ENCODE measurements at places on chromosomes 1 and 21. TPM values are rescaled to one million over a fixed set of nuclear protein-coding genes. Genes with fewer than 3 reads are reported as not detected.

GRCh38 chr1:12438349-12438924 is 179.6 kb downstream of the DHRS3 start:
- DNase-seq: no peak

- no peak for DNase-seq
Observed at GRCh38 chr1:161388639-161389038, 21.0 kb upstream of the CFAP126 start.

GRCh38 chr1:173917149-173917548 is at the start of gene SERPINC1:
Gene SERPINC1 (minus strand): TSS chr1:173917327. CDS start chr1:173917259, 68 bp downstream.
- DNase-seq: no peak

- DNase-seq: peak; percentile 7
Observed at GRCh38 chr1:226223157-226223785, at the start of gene MIXL1. Gene MIXL1 (plus strand): TSS chr1:226223664. CDS start chr1:226223682, 18 bp downstream.

- DNase-seq: no peak
Observed at GRCh38 chr1:45969866-45970265, 162.6 kb downstream of the PIK3R3 start.

- DNase-seq: no peak
Observed at GRCh38 chr1:228362141-228362883, 44.3 kb downstream of the TRIM11 start.

DNA sequence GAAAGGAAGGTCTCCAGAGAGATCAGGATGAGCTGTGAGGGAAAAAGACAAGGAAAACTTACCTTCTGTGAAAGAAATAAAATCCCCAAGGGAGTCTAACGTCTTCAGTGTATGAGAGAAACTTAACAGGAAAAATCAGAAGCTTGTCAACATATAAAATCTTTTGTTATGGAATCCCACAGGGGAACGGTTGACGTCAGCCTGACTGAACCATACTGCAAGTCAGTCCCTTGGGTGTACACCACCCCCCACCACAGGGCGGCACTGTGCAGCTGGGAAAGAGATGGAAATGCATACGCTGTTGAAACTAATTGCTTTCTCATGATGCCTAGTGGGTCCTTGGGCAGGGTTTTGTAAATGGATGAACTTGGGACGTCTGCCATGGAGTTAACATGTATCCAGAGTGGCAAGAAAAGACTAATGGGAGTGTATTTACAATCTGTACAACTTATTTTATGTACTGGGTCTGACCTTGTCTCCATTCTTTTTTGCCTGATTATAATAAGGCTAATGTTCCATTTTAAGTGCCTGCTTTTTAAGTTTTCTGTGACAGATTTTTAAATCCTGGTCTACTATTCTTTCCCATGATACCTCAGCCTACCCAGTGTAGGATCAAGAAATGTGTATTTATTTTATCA is 22.7 kb downstream of the UTP25 start:
- DNase-seq: peak; percentile 8

GRCh38 chr1:28886731-28887418 is 27.5 kb upstream of the EPB41 start:
- peak; percentile 81 for DNase-seq

DNA sequence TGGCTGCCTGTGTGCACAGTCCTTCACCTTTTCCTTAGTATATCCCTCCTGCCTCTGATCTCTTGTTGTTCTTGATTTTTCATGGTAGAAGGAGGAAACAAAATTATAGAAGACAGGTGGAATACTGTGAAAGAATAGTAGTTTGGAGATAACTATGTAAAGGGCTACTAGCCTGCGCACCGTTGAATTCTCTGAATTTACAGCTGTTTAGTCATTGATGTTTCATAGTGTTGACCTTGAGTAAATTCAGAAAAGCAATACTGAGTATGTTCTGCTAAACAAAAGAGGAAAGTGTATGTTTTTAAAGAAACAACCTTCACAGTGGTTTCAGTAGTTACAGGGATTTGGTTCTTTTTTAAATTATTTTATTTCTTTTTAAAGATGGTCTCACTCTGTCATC is 18.1 kb downstream of the CAMTA1 start:
- no peak for DNase-seq

- no peak for DNase-seq
Observed at GRCh38 chr1:56459260-56459659, 120.1 kb downstream of the PLPP3 start.

- DNase-seq: no peak
Observed at GRCh38 chr1:221777431-221778072, 35.7 kb upstream of the DUSP10 start.

DNA sequence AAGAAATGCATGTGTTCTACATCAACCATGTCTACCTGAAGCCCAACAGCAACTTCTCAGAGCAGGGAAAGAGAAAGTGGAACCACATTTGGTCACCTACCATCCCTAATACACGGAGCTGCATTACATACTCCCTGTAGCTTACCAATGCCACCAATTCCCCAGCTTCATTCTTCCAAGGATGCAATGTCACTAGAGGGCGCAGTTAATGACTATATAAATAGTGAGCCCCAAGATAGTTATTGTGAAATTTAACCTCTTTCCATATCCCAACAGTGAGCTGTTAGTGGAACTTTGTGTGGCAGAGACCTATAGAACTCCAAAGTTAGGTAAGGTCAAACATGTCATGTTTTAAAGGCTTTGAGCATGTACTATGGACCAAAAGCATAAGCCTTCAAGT is 618.3 kb downstream of the SMYD3 start:
- DNase-seq: no peak

- DNase-seq: no peak
Observed at GRCh38 chr1:5611851-5612250, 380.4 kb downstream of the NPHP4 start.

DNA sequence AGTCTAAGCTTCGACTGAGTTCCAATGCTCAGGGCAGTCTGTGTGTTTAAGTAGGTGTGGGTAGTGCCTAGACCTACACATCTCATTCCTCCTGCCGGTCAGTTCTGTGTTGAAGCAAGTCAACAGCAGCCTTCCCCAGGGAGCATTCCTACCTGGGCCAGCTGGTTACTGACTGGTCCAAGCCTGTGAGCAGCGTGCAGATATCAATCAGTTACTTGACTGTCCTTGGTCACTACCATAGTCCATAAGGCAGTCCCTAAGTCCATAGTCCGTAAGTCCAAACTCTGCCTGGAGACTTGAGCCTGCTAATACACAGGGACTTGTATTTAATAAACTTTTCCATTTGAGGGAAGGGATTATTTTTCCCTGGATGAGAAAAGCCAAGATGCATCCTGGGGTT is 171.9 kb downstream of the PGBD5 start:
- no peak for DNase-seq

- no peak for DNase-seq
Observed at GRCh38 chr1:199529324-199529723, 498.2 kb upstream of the NR5A2 start.

- no peak for DNase-seq
Observed at GRCh38 chr1:106831511-106831910, 225.0 kb upstream of the PRMT6 start.

DNA sequence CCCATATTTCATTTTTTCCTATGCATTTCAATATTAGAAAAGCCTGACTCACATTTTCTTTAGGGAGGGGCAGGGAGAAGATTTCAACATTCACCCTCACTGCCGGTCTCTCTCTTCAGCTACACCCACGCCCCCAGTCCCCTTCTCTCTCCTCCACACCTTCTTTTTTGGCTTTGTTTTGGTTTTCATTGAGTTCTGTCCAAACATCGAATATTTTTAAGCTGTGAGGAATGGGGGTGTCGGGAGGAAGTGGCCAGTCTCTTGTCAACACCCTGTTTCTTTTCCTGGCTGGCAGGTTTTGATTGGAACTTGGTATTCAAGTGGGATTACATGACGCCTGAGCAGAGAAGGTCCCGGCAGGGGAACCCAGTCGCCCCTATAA is 177.3 kb downstream of the PGBD5 start:
- DNase-seq: no peak

DNA sequence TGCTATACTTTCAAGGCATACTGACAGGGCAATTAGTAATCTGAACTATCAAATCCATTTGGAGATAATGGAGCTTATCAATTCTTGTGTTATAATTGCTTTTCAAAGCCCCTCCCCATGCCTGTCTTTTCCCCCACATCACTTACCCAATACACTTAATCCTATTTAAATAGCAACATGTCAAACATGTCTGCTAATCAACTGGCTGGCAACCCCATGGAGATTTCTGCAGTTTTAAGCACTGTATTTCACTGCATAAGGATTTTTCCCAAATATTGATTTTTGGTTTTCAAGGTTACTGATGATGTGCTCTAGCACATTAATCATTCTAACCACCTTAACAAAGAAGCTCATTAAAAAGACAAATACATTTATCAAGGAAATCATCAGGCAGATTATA is 800.3 kb downstream of the PLA2G4A start:
- DNase-seq: no peak

DNA sequence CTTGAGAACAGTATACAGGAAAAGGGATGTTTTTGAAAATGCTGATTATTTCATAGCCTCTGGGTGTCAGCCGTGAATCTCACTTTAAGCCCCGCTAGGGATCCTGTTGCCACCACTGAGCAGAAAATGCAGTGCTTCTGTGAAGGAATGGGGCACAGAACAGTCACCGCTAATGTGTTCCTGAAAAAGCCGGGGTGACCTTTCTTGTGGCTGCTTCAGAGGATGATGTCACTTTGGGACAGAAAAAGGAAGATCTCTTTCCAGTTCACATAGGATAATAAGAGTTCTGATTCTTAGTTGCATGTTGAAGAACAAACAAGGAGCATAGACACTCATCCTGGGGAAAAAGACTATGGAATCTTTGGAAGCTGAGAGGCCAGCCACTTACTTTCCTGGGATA is 349.6 kb downstream of the DISC1 start:
- no peak for DNase-seq

DNA sequence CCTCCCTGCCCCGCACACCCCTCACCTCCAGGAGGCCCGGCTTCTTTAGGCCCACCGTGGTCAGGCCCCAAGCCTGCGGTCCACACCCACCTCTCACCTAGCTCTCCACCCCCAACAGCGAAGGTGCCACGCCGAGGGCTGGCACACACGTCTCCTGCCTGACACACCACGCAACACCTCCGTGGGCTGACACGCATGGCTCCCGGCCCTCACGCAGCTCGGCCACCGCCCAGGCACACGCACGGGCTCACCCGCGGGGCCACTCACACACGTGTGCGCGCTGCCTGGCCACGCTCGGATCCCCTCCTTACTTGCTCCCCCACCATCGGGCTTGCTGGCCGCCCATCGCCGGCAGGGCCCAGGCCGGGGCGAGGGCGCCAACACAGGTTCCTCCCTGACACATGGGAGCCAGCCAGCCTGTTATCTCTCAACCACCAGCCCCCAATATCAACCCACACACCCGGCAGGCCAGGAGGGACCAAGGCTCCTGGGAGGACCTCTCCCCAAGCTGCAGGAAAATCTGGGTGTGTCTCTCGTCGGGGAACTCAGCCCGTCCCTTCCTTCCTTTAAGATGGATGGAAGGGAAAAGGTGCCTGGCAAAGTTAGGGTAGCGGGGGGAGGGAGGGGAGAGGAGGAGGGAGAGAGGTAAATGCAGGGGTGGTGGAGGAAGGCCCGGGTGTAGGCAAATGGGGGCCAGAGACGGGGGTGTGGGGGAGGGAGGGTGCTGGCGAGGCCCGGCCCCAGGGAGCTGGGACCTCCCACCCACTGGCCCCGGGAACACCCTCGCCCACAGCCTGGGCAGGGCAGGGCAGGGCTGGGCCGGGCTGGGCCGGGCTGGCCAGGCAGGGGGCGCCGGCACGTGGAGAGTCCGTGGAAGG is 546 bp downstream of the ELOVL1 start:
- DNase-seq: peak; percentile 30

GRCh38 chr1:237105826-237106225 is 63.8 kb downstream of the RYR2 start:
- no peak for DNase-seq

DNA sequence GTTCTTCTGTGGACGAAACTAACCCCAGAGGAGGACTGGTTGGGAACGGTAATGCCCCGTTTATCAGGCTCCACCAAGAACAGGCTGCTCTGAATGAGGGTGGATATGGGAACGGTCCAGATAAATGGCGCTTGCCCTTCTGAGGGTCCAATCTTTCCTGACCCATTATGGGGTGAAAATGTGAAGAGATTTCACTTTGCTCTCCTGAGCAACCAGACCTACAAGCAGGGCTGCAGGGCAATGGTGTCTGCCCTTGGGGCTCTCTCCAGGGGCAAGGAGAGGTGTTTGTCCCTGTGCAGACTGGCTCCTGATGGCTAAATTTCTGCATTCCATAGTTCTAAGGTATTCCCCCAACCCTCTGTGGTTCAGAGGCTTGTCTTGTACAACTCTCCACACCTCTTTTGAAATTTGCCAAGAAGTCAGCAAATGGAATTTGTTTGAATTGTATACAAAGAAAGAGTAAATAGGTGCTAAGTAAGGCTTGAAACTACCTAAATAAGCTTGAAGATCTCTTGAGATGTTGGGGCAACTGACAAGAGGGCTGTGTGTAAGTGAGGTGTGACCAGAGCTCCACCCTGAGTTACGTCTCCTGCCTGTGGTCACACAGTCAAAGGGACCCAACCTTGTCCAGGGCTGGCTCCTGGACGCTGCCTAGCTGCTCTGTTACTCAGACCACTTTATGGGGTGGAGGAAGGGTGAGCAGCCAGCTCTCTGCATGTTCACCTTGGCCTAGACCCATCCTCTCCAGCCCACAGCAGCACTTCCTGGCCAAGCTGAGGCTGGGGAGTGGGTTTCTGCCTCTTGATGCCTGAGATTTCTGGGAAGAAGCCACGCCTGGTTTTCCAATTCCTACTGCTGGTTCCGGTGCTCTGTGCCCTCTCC is 24.8 kb downstream of the SLC2A1 start:
- no peak for DNase-seq

DNA sequence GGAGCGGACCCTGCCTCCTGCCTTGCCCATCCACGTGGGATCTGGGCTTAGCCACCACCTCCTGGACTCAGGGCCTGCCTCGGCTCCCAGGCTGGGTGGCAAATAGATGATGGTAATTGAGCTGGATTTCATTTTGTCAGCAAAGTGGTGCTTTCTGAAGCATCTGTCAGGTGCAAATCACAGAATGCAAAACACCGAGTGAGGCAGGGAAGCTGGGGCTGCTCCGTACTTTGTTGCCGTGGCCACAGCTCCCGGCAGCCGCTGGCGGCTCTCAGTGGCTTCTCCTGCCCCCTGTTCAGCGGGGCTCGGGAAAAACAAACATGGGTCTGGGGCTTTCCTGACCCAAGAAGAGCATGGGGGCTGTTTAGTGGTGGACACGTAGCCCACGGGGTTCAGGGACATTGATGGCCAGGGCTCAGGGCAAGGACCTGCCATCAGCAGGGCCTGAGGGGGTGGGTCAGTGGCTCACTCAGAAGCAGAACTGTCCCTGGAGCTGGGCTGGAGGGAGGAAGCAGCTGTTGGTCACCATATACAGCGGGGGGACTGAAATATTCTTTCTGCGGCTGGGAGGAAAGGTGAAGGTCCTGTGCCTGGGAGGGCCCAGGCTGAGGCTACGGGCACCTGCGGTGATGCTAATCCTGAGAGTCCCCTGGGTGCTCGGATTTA is 130.0 kb upstream of the VAMP3 start:
- no peak for DNase-seq

The TUT4 gene
- total RNA-seq: 86.0 TPM

The LCE3D gene
- total RNA-seq: not detected

The SLC6A9 gene
- total RNA-seq: 1.6 TPM

The HFM1 gene
- 4.0 TPM for total RNA-seq

The NR5A2 gene
- 3.7 TPM for total RNA-seq

The HSF2BP gene
- total RNA-seq: 1.2 TPM
